CD4-positive, alpha-beta T cell treated with Interleukin-4 for 4 hours (primary cell): ENCODE measurements at places on chromosomes 12 and 14.

DNA sequence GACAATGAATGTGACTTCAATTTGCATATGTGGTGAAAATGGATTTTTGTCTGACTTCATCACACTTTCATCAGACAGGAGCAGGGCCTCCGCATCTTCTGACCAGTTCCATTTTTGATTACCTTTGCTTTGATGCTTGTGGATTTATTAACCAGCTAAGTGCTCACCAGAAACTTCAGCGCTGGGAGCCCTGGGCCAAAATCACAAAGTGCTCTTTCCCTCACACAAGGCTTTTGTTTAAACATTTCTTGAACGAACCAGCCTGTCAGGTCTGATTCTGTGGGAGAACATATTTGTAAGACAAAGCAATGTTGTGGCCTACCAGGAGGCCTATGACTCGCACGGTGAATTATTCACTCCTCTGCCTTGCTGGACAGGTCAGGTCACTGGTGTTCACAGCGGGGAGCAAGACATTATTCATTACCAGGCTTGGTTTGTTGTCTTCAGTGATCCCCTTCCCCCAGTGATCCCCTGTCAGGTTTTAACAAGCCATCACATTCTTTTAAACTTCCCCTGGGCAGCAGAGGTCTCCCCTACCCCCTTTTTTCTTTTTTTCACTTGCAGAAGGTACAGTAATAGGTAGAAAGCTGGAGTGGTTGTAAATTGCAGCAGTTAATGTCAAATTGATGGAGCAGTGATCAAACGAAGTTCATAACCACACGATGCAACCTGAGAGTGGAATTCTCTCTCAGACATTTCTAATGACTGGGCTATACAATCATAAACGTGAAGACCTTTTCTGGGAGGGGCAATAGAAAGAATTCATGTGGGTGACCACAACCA lies 167.5 kb upstream of the PRICKLE1 start:
- no peak for DNase-seq

DNA sequence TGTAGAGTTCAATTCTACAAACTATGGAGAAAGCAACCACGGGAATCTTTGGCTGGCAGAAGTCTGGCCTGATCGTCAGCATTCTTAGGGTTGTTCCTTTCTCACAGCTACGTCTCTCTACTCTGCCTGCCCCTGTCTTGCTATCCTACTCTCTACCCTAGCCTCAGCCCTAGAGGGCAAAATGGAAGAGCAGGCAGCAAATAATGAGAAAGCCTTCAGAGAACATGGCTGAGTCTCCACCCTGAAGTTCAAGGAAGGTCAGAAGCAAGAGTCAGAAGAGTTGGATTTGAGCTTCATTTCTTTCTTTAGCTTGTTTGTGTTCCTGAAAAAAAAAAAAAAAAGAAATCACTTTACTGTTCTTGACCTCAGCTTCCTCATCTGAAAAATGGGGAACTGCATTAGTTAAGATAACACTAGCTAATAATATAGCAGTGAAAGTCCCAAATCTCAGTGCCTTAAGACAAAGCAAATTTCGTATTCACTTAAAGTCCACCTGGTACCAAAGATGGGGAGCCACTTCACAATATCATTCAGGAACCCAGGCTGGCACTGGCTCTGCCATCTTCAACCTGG lies 50.2 kb upstream of the CCND2 start:
- no peak for DNase-seq

- DNase-seq, result peak; percentile 51
These were observed 35.9 kb downstream of the FBLN5 start for GRCh38 chr14:91911474-91912032.

DNA sequence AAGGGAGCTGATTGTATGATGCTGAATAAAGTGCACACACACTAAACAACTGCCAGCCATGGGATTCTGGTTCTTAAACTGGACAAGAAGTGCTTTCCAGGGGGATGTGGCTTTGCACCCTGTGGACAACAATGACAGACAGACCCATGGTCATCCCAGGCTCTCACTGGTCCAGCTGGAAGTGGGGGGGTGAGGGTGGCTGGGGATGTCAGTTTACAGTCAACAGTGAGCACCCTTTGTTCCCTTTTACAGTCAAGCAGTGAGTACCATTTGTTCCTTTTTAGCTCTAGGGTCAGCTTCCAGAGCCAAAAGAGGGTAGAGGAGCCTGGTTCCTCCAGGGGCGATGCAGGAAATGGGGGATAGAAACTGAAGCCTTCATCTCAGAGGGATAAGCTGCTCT lies 100.7 kb downstream of the SMOC1 start:
- DNase-seq, result no peak

- no peak for DNase-seq
These were observed 90.5 kb downstream of the PPM1A start for GRCh38 chr14:60339571-60339970.

GRCh38 chr14:69312608-69313007 lies 52.6 kb downstream of the GALNT16 start:
- no peak for DNase-seq

- DNase-seq, result peak; percentile 81
These were observed 19.0 kb downstream of the SSH1 start for GRCh38 chr12:108838194-108839017.

DNA sequence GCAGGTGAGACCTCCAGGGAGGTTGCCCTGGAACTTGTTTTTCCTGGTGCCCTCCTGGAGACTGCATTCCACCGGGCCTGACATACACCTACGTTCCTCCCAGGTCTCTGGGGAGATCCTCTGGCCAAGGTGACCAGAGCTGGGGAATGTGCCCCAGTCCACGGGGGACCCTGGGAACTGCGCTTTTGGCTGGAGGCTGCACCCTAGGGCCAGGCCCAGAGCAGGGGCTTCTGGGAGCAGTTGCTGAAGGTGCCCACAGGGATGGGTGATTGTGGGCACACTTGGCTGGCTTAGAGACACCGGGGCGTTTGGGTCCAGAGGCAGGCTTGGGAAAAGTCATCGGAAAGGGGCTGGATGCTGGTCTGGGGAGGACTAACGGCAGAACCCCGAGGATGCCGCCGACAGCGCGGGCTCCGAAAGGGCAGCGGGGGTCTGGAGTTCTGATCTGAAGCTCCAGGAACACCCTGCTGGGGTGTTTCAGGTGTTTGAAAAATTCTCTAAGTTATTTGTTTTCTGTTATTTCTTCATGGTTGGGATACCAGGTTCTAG lies 36.5 kb upstream of the TDRD9 start:
- DNase-seq, result no peak

GRCh38 chr14:91568626-91569025 lies 58.5 kb upstream of the PPP4R3A start:
- DNase-seq, result no peak

GRCh38 chr14:100536121-100536510 lies 51.1 kb downstream of the BEGAIN start:
- DNase-seq, result no peak

GRCh38 chr14:106044949-106045596 lies 518.7 kb downstream of the TMEM121 start:
- DNase-seq, result peak; percentile 75

GRCh38 chr12:117158911-117159553 lies 31.2 kb downstream of the FBXO21 start:
- DNase-seq, result no peak

GRCh38 chr14:23071921-23072539 lies 14.7 kb upstream of the CDH24 start:
- DNase-seq, result no peak

- peak; percentile 42 for DNase-seq
These were observed 104.2 kb downstream of the PCNX1 start for GRCh38 chr14:71011479-71011878.

- DNase-seq, result no peak
These were observed 28.0 kb downstream of the RCOR1 start for GRCh38 chr14:102620413-102620812.

DNA sequence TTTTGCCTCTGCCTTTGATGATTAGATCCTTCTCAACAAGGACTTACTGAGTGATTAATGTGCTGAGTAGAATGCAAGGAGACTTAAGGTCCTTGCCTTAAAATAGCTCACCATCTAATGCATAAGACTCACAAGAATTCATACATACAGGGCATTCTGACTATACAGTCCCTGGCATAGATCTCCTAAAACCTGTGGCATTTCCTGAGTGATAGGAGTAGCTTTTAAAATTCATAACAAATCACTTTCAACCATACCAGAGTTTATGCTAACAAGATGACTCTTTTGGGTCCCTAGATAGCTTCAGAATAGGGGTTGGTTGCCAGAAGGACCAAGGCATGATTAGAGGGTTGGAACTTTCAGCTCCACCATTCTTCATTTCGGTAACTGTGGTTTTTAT lies 48.8 kb downstream of the STXBP6 start:
- DNase-seq, result no peak

GRCh38 chr14:74919421-74920165 lies 3.5 kb downstream of the RPS6KL1 start:
- DNase-seq, result no peak

GRCh38 chr12:78181544-78182162 lies 351.0 kb downstream of the NAV3 start:
- DNase-seq, result no peak

GRCh38 chr12:102883204-102883799 lies 33.7 kb downstream of the PAH start:
- peak; percentile 32 for DNase-seq

- no peak for DNase-seq
These were observed 4.0 kb upstream of the YEATS4 start for GRCh38 chr12:69355363-69356028.

DNA sequence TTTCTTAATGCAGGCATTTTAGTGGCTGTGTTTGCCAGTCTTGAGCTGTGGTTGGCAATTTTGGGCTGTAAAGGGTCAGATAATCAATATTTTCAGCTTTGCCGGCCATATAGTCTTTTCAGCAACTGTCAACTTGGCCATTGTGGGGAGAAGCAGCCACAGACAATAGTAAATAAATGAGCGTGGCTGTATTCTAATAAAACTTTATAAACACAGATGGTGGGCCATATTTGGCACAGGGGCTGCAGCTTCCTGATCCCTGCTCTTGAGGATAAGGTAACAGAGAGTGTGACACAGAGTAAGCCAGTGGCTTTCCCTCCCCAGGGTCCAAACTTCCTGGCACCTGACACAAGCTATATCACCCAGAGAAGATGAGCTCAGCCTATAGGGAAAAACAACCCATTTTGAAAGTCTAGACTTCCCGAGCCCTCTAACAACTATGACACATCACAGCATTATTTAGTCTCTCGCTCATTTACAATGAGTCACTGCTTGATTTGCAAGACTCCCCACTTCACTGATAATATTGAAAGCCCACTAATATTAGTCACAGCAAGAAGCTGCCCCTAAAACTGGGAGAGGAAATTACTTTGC lies 163.1 kb upstream of the TMPO start:
- no peak for DNase-seq

DNA sequence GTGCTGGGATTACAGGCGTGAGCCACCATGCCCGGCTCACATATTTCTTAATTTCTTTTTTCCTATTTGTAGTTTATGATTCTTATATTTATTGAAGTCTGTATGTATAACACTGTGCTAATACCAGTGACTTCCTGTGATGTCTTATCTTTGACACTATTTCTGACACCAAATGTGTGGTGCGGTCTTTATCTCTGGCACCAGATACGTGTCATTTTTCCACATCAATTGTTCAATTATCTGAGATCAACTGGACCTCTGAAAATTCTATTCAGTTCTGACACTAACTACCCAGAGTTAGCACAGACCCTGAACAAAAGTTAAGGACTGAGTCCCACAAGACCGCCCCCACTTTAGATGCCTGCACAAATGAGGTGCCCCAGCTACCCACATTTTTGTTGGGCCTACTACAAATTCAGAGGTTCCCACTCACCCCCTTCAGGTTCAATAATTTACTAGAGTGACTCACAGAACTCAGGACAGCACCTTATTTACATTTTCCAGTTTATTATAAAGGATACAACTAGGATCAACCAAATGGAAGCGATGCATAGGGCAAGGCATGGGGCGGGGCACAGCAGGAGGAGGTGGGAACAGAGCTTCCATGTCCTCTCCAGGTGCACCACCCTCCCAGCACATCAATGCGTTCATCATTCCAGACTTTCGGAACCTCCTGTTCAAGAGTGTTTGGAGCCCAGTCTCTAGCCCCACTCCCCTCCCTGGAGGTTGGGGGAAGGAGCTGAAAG lies 11.6 kb upstream of the SRSF9 start:
- DNase-seq, result peak; percentile 48

- no peak for DNase-seq
These were observed 232.7 kb downstream of the SEC23A start for GRCh38 chr14:38870296-38870836.

DNA sequence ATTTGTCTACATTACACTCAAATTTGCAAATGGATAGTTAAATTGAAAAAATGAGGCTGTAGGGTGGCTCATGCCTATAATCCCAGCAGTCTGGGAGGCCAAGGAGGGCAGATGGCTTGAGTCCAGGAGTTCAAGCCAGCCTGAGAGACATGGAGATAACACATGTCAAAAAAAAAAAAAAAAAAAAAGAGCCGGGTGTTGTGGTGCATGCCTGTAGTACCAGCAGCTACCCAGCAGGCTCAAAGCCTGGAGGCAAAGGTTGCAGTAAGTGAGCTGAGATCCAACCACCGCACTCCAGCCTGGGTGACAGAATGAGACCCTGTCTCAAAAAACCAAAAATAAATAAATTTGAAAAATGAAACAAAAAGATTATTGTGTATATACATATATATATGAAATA lies 119.9 kb upstream of the MGAT4C start:
- no peak for DNase-seq

DNA sequence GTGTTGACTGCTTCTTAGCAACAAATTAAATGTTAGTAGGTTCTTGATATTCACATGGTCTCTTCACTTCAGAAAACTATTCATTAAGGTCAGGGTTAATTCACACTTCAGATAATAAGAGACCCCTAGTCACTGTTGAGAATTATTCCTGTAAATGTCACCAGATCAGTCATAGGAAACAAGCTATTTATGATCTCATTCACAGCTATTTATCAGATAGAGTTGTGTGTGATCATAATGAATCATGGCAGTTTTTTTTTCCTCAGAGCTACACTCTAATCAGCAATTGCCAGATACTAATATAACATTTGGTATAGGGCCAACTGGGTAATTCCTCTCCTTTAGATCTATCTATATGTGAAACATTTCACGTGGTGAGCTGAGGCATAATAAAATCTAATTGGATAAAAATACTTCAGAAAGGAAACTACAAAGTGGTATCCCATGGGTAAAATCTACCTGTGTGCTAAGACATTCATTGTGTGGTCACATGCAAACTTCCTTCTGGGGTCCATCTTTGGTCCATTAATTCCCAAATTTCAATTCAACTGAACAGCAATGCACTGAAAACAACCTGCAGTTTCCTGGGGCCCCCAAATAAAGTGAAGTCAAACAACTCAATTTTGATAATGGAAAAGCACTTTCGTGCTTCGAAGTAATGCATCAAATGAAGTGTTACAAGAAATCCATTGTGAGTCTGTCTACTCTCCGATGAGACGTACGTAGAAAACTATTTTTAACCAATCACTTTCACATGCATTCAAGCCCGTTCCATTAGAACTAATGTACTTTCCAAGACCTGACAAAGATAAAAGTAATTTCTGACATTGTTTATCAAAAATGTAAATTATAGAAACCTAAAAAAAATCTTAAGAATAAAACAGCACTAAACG lies 197.0 kb downstream of the ACSS3 start:
- no peak for DNase-seq

DNA sequence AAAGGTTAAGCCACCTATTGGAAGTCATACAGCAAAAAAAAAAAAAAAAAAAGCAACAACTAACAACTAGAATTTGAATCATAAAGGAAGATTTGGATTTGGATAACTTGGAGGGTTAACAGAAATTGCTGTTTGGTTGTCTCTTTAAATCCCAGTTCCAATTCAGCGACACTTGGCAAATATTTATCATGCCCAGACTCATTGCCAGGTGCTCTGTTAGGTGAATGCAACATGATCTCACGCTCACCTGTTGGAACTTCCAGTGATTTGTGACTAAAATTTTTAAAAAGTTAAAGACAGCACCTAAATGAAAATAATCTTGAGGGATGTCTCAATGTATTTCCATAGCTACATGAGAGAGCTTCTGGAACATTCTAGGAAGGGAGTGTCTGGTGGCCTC lies 103.7 kb downstream of the TBX3 start:
- DNase-seq, result no peak
